AG08395 (cell line): ENCODE measurements at places on chromosomes 1 and 21.

- DNase-seq = no peak
These were observed 7.3 kb downstream of the NIBAN1 start for GRCh38 chr1:184966989-184967388.

DNA sequence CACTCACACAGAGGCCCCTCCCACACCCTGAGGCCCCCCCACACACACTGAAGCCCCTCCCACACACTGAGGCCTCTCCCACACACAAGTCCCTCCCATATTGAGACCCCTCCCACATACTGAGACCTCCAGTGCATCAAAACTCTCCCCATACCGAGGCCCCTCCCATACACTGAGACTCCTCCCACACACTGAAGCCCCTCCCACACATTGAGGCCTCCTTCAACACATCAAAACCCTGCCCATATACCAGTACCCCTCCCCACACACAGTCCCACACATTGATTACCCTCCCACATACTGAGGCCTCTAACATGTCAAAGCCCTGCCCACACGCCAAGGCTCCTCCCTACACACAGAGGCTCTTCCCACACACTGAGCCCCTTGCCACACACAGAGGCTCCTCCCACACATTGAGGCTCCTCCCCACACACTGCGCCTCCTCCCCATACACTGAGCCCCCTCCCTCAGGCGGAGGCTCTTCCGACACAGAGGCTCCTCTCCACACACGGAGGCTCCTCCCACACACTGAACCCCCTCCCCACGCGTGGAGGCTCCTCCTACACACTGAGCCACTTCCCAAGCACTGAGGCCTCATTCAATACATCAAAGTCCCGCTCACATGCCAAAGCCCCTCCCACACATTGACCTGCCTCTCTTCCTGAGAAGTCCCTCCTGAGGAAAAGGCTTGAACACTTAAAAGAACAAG lies 392.3 kb downstream of the CAMTA1 start:
- no peak for DNase-seq

DNA sequence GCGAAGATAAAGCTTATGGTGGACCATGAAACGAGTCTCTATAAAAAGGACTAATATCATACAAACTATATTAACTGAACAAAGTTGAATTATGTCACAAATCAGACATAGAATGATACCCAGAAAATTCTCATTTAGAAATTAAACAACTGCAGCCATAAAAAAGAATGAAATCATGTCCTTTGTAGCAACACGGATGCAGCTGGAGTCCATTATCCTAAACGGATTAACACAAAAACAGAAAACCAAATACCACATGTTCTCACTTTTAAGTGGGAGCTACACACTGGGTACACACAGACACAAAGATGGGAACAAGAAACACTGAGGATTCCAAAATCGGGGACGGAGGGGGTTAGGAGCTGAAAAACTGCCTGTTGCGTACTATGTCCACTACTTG lies 11.5 kb downstream of the COP1 start:
- DNase-seq = no peak

GRCh38 chr1:154813846-154814505 lies 56.1 kb downstream of the KCNN3 start:
- DNase-seq = no peak

DNA sequence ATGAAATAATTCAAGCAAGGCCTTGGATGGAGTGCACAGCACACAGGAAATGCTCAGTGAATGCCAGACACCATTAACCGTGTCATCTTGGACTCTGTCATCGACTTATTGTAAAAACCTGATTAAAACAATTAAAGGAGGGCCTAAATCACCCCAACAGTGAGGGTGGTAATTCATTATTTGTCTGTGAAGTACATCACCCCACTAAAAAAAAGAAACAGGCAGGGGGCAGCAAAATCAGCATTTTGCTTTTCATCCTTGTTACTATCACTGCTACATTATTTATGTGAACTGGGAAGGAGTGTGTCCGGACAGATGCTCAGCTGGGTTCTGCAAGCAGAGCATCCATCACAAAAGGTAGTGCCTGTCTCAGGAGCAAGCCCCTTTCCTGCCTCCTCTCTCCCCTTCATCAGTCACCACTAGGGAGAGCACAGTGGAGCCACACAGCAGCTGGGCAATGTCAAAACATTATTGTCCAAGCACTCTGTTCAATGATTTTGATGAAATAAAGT lies 98.5 kb downstream of the RERE start:
- DNase-seq = peak; percentile 6

DNA sequence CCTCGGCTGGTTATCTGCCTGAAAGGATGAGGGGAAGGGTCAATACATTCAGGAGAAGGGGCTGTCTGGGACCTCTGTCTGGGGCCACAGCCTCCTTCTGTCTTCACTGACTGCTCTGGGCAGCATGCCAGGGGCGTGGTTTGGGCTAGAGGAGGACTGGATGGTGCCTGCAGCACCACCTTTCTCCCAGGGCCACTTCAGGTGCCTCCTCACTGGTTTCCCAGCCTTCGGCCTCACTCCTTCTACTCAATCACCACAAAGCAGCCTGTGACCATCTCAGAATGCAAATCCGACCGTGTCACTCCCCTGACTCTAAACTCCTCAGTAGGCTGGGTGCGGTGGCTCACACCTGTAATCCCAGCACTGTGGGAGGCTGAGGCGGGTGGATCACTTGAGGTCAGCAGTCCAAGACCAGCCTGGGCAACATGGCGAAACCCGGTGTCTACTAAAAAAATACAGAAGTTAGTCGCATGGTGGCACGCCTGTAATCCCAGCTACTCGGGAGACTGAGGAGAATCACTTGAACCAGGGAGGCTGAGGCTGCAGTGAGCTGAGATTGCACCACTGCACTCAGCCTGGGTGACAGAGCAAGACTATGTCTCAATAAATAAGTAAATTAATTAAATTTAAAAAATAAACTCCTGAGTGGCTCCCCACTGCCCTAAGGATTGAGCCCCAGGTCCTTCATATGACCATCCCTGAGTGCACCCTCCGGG lies 50.1 kb upstream of the ECE1 start:
- DNase-seq = no peak

GRCh38 chr1:224065455-224065854 lies 48.5 kb upstream of the FBXO28 start:
- no peak for DNase-seq

- DNase-seq = no peak
These were observed 1.7 kb downstream of the TIAM1 start for GRCh38 chr21:31342348-31342747.

DNA sequence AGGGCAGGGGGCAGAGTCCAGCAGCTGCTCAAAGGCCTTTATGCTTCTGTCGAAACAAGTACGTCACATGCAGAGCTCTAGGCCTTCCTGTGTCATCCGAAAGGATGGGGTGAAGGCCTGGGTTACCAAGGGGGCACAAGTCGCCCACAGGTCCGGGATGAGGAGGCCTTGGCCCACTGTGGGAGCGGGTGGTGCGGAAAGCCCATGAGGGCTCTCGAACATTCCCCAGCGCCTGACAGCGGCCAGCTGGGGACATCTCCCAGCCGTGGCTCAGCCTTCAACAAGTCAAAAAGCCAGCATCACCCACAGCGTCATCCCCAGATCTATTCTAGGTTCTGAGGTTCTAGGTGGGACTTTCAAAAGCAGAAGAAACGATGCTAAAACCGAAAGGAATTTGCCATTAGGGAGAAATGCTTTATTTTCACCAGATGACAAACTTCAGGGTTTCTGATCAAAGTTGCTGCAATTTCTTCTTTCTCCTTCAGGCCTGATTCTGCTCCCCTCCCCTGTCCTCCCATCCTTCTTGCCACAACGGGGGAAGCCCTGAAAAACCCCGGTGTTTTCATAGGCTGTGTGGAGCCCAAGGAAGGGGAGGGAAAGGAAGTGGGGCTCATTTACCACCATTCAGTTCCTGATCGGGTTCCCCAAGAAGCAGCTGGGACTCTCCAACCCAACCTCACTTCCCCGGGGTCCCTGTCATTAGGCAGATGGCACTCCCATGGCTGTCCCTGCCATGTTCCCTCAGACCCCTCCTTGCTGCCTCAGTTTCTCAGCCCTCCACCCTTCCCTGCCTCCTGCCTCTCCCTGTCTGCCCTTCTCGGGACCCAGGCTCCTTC lies 17.6 kb downstream of the GPR137B start:
- no peak for DNase-seq

DNA sequence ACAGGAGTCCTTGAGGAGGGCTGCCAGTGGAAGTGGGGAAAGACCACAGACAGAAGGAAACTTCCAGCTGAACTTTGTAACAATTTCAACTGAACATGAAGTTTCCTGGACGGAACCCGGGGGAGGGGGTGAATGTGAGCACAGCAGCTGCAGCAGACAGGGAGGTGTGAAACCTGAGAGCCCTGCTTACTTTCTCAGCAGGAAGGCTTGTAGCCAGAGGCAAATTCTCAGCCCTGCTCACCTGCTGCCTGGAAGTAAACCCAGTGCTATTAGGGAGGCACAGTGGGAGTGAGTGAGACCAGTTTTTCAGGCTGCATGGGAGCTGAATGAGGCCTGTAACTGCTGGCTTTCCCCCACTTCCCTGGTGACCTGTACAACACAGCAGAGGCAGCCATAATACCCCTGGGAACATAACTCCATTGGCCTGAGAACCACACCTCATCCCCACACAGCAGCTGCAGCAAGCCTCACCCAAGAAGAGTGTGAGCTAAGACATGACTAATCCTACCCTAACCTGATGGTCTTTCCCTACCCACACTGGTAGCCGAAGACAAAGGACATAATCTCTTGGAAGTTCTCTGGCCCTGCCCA lies 9.6 kb upstream of the SPRR2F start:
- no peak for DNase-seq

GRCh38 chr1:214444182-214444939 lies 107.0 kb downstream of the PTPN14 start:
- DNase-seq = no peak

GRCh38 chr21:28333578-28334075 lies 659.0 kb downstream of the LTN1 start:
- peak; percentile 6 for DNase-seq

GRCh38 chr1:66266756-66267155 lies 267.2 kb upstream of the SGIP1 start:
- peak; percentile 6 for DNase-seq

GRCh38 chr1:228226956-228227791 lies 19.3 kb downstream of the OBSCN start:
- DNase-seq = no peak

- no peak for DNase-seq
These were observed 145.0 kb downstream of the PBX1 start for GRCh38 chr1:164703960-164704411.

DNA sequence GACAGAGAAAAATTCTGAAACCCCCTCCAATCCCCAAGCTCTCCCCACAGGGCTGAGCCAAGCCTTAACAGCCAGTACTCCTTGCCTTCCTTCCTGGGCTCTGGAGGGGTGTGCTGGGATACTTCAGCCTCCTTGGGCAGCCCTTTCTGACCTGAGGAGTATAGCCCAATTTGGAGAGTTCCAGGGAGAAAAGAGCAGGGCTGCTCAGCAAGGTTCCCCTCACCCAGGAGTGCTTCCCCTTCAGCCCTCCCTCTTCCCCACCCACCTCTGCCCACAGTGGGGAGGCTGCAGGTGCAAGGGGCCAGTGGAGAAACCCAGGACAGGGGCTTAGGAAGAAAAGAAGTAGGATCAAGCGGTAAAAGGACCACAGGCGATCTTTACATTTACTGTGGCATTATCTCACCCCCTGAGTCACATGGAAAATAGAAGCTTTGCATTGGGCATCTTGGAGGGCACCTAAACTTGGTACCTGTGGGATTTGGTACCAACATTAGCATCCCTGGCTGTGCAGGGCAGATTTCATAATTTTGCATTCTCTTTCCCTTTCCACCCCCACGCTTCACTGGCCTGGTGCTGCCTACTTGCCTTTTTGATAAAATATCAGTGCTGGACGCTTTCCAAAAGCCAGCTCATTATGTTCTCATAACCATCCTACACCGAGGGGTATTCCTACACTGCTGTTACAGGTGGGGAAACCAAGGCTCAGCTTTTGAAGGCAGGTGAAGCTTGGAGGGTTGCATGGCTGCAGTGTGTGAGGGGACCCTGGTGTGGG lies 2.8 kb upstream of the ADORA1 start:
- DNase-seq = no peak

GRCh38 chr1:211761400-211761799 lies 69.2 kb downstream of the LPGAT1 start:
- no peak for DNase-seq

GRCh38 chr21:36691555-36692041 lies 7.3 kb upstream of the SIM2 start:
- no peak for DNase-seq

DNA sequence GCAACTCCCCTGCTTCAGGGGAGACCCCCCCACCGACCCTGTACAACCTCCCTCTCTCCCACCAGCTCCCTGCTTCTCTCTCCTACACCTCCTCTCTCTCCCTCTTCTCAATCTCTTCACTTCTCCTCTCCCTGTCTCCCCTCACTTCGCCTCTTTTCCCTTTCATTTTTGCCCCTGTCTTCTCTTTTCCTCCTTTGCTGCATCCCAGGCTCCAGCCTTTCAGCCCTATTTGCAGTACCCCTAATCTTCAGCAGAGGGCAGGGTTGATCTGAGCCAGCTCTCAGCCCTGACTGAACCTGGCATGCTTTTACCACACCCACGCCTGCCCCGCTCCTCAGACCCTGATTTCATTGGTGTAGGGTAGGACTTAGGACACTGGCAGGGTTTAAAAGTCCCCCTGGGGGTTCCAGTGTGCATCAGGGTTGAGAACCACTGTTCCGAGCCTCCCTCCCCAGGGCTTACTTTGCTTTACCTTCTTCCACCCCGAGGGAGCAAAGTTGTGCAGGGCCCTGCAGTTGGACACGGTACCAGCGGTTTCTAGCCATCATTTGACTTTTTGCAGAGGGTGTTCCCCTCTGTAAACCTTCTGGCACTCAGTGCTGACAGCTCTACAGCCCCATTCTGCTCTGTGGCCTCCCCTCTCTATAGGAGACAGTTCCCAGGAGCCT lies 67.3 kb upstream of the CNTN2 start:
- DNase-seq = peak; percentile 86

GRCh38 chr1:28508435-28508754 lies 2.6 kb downstream of the RCC1 start:
- no peak for DNase-seq

DNA sequence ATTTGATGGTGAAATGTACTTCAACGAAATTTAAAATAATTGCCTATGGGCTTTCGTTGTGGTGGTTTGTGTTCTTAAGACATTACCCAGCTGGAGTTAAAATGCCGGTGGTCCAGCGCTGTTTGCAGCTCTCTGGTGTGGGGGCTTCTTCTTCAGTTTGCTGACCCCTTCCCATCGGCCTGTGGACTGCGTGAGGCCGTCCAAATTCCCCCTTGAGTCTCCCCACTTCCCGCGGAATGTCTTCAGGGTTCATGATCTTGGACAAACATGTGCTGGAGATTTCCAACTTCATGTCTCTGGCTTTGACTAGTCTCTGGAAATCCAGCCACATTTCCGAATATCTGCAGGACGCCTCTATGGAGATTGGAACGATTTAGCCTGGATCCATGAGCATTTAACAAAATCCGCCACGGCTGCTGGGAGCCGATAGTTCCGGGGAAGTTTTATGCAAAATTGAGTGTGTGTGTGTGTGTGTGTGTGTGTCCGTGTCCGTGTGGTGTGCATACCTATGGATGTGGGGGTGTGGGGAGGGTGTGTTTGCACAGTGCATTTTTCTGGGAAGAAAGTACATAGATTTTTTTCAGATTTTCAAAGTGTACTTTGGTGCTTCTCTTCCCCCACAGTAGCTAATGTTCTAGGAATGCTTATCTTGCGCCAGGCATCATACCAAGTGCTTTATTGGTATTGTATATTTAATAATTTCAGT lies 117.2 kb downstream of the PCP4 start:
- no peak for DNase-seq
